ENCODE measurements at places on chromosomes 7 and 10.

- DNase-seq = no peak
Measured at GRCh38 chr7:39659356-39660013, 36.1 kb downstream of the RALA start.

DNA sequence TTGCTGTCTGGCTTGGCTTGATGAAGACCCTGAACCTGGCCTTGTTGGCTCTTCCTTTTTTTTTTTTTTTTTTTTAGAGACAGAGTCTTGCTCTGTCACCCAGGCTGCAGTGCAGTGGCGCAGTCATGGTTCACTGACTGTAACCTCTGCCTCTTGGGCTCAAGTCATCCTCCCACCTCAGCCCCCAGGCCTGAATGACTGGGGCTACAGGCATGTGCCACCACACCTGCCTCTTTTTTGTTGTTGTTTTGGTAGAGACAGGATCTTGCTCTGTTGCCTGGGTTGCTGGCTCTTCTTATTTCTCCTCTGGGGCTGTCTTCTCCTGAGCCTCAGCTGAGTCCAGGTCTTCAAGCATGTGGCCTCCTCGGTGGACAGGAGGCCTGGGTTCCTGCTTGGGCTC is 44.7 kb downstream of the PRF1 start:
- no peak for DNase-seq

DNA sequence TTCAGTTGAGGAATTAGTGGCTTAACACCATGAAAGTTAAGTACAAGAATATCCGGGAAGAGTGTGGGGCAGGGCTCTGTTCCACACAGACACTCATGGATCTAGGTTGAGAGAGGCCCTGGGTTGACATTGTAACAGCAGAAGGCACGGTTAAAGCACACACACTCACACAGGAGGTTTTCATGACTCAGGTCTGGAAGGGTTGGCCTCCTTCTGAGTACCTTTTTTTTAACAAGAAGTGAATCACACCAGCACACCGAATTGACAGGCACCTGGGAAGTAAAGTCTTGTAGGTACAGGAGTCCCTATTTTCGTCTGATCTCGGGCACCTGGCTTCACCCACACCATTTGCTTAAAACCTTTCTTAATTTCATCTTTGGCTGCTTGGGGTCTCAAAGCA is 509.4 kb upstream of the ADARB2 start:
- no peak for DNase-seq

GRCh38 chr7:154990964-154991540 is 11.9 kb downstream of the PAXIP1 start:
- DNase-seq = no peak

DNA sequence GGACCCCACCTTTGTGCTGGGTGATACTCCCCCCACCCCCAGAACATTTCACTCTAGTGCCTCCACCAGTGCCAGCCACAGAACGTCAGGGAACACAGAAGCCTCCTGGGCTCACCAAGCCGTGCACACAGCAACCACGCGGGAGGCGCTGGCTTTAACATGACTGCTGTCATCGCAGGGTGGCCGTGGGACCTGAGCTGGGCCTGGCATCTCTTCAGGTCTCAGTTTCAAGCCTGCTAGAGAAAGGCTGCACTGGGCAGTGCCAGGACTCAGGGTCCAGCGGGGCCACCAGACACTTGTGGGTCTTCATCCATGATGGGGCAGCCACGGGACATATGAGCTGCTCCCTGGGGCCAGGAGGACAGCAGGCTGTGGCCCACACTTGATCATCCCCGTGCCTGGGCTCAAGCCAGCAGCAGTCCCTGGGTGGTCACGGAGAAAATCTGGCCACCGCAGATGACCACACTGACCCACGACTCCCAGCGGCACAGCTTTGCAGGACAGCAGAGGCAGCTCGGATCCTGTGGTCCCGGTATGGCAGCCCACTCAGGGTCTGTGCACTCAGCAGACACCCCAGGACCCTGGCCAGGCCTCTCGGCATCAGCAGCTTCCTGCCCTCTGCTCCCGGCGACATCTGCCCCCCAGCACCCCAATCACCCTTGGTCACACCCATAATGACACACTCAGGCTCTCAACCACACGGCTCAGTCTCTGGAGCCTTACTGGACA is 44.2 kb downstream of the CAMK2B start:
- DNase-seq = no peak

DNA sequence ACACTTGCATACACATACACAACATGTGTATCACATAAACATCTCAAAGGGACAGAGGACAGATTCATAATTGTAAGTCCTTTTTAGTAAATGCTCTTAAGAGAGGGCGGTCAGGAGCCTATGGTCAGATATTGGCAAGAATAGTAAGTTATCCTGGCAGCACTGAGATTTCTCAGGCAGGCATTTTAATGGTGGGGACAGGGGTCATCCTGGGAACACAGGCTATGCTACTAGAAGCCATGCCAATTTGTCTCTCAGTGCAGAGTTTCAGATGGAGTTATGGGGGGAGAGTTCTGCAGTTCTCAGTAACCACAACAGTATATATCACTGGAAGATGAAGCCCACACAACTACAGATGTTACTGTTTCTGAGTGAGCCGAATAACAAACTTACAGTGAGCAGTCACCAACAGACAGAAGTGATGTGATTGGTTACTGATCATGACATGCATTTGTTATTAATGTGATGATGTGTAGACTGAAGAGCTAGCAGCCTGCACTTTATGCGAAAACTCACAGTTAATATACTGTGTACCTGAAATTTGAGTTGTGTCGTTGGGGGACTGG is 16.4 kb downstream of the ZNF487 start:
- DNase-seq = no peak

- no peak for DNase-seq
Measured at GRCh38 chr10:126247446-126247975, 140.8 kb downstream of the ADAM12 start.

DNA sequence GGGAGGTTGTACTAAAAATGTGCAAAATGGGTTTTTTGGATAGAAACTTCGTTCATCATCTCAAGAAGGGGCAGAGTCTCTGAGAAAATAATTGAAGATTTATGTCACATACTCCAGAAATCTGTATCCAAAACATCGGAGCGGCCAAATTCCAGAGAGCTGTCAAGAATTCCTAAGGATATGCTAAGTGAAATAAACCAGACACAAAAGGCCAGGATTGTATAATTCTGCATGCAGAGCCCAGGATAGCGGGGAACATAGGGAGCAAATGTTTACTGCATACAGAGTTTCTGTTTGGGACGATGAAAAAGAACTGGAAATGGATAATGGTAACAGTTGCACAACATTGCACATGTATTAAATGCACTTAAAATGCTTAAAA is 224.2 kb upstream of the AUTS2 start:
- DNase-seq = no peak

DNA sequence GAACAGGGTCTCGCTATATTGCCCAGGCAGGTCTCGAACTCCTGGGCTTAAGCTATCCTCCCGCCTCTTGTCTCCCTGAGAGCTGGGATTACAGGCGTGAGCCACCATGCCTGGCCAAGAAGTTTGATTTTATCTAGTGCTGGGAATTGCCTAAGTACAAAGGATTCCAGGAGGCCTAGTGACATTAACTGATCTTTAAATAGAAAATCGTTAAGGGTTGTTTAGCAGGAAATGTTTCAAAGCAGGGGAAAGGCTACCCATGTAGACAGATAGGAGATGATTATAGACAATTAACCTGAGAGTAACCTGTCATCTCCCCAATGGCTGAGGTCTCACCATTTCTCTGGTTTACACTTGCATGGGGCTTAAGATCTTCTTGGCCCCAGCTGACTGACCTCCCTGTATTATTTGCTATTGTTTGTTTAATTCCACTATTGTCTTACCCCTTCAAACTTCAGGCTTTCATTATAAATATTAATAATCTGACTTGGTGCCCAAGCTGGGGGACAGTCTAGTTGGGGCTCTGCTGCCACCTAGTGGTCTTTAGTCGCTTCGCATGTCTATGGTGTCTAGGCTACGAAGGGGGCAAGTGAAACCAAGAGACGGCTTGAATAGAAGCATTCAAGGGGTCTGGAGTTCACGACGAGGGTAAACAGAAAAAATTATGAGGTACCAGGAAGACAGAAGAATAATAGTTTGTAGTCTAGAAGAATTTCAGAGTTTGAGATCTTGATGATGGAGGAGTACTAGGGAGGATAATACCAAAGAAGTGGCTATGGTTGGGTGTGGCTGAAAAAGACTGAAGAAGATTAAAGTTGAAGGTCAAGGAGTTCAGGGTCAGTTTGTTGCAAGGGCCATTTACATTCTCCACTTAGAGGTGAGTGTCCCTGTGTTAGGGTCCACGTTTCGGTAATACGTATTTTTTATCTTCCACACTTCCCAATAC is 40.4 kb upstream of the BPGM start:
- peak; percentile 86 for DNase-seq

DNA sequence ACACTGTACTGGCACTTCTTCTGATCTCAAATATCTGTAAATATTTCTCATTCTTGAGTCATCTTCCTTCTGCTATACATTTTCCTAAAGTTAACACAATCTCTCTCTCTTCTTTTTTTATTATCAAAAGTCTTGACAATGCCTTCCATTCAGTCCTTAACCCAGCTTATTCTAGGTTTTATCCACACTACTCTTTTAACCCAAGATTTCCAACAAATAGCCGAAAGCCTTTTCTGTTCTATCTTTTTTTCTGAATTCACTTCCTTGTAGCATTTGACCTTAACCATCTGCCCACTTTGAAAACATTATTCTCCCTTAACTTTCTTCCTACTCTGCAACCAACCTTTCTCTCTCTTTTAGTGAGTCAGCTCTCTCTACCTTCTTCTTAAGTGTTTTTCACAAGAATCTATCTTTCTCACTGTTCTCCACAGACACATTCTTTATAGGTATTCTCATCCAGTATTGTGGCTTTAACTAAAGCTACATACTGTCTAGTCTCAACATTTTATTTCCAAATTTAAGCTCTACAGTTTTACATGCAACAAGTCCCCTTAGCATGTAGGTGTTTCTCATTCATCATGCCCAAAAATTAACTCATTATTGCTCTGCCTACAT is 915.6 kb downstream of the KCNMA1 start:
- no peak for DNase-seq

GRCh38 chr7:100065452-100066186 is 15.9 kb downstream of the ZNF3 start:
- DNase-seq = no peak

GRCh38 chr10:1094112-1095057 is 38.2 kb downstream of the WDR37 start:
- no peak for DNase-seq

DNA sequence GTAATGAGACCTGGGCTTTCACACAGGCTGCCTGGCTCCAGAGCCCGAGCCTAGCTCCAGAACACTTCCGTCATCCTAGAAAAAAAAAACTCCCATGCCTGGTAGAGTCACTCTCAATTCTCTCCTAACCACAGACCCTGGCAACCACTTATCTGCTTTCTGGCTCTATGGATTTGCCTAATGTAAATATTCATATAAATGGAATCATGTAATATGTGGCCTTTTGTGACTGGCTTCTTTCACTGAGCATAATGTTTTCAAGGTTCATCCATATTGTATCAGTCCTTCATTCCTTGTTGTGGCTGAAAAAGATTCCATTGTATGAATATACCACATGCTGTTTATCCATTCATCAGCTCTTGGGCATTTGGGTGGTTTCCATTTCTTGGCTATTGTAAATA is 167.7 kb upstream of the MKLN1 start:
- peak; percentile 90 for DNase-seq

GRCh38 chr10:13390604-13391522 is 42.8 kb upstream of the SEPHS1 start:
- no peak for DNase-seq

GRCh38 chr10:7410301-7410861 is 453 bp downstream of the SFMBT2 start:
- no peak for DNase-seq
